Stimulated activated CD4-positive, alpha-beta T cell treated with anti-CD3 and anti-CD28 coated beads, Interleukin-1b, Interleukin-23, amount 100 ng/mL, for 24 hours (primary cell): ENCODE measurements at places on chromosomes 16 and 17.

DNA sequence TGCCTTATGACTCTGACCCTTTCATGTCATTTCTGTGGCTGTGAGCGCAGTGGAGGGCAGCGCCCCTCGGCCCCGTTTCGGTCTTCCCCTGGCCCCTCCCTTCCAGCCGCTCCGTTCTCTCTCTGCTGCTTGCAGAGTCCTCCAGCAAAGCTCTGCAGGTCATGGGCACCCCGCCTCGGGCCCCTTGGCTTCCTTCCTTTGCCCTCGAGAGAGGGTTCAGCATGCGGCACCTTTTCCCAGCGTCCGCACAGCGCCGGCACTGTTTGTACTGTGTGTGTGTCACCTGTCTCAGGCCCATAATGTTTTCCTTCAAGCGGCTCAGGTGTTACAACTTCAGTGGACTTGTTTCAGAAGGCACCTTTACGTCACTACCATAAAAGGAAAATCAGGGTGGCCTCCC is 98.5 kb downstream of the RAP1GAP2 start:
- DNase-seq = no peak

DNA sequence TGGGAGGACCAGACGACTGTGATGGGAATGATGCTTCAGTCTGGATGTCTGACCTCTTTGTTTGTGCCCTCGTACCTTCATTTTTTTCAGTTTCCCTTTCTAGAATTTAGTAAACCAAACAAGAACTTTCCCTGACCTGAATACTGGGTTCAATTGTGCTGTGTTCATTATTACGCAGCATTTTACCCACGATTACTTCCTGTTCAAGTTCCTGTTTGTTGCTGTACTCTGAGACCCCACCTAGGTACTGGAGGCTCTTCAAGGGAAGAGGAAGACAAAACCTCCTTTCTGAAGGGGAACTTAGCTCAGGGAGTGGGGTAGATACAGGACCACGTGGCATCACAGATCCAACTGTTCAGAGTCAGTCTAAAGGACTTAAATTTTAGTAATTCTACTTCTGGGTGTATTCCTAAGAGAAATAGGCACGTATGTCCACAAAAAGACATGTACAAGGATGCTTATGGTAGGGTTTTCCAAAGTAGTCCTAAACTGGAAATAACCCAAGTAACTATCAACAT is 9.2 kb upstream of the PRKCB start:
- DNase-seq = no peak

DNA sequence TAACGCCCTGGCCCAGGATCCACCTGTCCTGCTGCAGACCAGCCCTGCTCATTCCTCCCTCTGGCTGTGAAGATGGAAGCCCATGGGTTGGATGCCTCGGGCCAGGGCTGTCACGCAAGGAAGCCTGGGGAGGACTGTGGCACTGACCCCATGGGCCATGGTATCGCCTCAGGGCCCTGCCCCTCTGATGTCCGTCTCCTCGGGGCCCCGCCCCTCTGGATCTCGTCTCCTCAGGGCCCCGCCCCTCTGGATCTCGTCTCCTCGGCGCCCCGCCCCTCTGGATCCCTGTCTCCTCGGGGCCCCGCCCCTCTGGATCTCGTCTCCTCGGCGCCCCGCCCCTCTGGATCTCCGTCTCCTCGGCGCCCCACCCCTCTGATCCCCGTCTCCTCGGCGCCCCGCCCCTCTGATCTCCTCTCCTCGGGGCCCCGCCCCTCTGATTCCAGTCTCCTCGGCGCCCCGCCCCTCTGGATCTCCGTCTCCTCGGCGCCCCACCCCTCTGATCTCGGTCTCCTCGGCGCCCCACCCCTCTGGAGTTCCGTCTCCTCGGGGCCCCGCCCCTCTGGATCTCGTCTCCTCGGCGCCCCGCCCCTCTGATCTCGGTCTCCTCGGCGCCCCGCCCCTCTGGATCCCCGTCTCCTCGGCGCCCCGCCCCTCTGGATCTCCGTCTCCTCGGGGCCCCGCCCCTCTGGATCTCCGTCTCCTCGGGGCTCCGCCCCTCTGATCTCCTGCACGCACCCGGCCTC is 24.0 kb downstream of the METRNL start:
- no peak for DNase-seq

GRCh38 chr16:30947859-30948666 is 805 bp upstream of the ORAI3 start:
- DNase-seq = no peak

GRCh38 chr17:78995761-78996451 is 13.7 kb downstream of the CANT1 start:
- no peak for DNase-seq

- DNase-seq = no peak
Observed at GRCh38 chr16:81836279-81837054, 57.4 kb downstream of the PLCG2 start.

GRCh38 chr17:81991684-81992305 is 14.4 kb downstream of the ASPSCR1 start:
- DNase-seq = no peak

DNA sequence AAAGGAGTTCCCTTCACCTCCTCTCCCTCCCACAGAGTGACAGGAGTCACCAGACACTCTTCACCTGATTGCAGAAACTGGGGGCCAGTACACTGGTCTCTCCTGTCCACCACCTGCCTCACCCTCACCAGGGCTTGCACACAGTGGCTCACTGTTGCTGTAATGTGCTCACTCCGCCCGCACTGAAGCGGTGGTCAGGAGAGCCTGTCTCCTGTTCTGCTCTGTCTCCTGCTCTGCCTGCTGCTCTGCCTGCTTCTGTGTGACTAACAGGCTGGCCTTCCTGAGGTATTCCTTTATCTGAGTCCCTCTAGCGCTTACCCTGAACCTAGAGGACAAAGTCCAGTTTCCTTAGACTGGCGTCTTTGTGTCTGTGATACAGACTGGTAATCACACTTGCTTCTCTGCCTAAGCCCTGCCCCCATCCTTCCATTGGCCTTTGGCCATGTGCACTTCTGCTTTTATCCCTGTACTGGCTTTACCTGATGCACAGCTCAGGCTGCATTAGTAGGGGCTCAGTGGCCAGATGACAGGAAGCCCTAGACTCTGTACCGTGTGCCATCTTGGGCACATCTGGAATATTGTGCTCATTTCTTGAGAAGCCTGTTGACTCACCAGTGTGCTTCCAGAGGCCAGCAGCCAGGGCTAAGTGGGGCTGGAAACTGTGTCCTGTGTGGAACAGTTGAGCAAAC is 13.3 kb downstream of the PROCA1 start:
- DNase-seq = no peak

DNA sequence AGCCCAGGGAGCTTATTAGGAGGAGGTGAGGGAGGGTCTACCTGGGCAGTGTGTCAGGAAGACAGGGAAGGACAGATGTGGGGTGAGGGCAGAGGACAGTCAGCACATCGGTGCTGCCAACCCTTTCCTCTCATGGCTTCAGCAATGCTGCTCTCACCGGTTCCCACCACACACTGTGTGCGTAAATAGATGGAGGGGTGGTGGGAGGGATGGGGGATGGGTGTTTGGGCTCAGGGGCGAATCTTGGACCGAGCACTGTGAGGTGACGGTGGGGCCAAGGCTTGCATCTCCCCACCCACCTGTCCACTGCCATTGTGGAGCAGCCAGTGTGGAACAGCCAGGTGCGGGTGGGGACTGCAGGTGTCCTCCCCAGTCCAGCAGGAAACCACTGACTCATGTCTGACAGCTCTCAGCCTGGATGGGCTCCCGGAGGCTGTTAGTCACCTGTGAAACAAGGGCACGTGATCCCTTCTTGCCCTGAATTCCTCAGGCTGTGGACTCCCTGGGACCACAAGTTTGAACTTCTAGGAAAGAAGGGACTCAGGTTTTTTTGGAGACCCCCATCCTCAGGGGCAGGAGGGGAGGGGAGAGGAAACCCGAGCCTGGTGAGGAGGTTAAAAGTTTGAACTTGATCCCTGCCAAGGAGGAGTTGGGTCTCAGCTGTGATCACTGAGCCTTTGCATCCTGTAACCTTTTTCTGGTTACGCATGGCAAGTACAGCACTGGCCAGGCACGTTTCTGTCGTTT is 42.7 kb upstream of the SMPD3 start:
- no peak for DNase-seq

DNA sequence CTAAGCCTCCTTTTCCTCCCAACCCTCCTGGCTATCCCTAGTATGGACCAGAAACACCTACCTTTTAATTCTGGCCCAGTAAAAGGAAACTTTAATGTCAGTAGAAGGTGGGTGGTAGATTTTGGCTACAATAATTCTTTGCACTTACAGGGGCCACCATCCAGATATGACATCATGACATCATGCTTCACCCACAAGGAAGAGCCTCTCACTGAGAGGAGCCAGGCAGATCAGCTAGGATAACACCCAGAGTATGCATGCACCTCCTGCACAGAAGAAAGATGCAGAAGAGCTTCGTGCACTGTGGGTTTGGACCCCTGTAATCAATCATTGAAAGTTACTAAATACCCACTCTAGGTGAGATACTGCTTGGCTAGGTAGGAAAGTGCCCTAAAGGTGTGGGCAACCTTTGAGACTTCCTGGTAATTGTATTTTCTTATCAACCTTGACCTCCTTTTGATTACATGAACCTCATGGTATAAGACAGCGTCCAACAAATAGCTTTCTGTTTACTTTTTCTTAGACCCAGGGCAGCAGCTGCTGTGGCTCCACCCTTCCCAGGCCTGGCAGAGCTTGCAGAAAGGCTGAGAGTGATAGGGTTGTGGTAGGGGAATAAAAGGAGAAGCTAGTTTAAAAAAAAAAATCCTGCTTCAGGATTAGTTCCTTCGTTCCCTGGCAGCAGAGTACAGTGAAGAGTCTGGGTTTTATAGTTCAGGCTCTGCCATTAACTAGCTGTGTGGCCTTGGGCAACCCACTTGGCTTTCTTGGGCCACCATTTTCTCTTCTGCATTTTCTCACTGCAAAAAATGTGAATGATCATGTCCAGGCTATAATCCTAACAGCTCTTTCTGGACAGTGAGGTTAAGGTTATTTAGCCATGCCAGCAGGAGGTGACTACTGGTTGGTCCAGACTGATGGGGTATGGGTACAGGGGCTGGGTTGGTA is 6.2 kb downstream of the MAP3K14 start:
- DNase-seq = no peak

- DNase-seq = no peak
Observed at GRCh38 chr16:22784690-22785214, 29.2 kb upstream of the HS3ST2 start.

DNA sequence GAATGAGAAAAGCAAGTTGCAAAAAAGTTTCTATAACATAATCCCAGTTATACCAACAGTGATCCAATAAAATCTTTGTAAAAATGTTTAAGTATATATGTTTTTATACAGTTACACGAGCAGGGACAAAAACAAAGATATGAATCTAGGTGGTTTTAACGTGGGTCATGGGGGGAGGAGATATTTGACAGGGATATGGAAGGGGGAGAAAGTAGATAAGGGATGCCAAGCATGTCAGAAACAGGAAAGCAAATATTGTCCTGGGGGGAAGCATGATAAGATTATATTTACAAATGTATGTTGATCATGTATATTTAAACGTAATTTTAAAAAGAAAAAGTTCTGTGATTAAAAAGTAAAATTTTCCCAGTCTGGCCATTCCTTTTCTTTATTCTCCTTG is 43.1 kb downstream of the TNRC6C start:
- DNase-seq = no peak

DNA sequence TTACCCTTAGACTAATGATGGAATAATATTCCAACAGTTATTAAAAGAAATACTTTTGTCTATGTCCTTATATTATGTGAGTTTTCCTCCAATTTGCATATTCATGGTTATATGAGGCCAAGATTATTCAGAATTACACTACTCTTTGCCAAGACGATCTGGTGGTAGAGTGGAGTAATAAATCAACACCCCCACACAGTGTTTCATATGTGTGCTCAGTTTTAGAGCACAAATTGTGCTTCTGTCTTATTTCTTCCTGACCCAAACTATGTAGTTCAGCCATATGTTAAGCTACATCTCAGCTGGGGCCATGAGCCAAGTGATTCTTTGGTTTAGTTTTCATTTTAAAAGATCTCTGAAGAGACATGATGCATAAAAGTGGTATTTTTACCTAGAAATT is 26.9 kb upstream of the PPM1E start:
- DNase-seq = no peak

- no peak for DNase-seq
Observed at GRCh38 chr17:27396941-27397340, 59.3 kb upstream of the KSR1 start.

- no peak for DNase-seq
Observed at GRCh38 chr16:48001324-48001895, 154.4 kb downstream of the ABCC12 start.

DNA sequence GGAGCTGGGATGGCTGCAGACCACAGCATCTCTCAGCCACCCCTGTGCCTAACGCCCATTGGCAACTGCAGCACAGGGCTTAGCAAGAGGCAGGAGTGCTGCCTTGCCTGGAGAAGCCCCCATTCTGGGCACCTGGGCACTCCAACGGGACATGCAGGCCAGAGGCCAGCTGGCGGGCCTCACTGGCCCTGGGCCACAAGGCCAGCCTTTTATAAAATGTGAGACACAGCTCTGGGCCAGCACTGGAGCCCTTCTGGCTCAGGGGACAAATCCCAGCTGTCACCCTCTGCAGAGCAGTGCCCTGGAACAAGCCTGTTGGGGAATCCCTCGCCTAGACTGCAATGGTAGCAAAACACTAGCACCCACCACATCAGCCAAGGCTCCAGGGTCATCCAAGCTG is 171.8 kb downstream of the WSCD1 start:
- DNase-seq = no peak

DNA sequence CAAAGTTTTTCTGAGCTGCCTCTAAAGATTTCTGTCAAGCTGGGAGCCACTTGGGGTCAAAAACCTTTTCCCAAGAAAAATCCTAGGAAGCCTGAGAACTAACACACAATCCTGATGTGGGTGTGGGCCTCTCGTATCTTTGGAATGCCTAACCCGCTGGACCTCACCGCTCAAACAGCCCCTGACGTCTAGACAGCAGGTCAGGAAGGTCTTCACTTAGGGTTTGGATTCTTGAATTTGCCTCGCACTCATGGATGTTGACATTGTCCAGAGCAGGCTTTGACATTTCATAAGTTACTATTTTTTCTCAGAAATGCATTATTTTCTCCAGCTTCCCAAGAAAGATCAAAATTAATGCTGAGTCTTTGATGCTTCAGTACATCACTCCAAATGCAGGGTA is 18.9 kb downstream of the TEX2 start:
- DNase-seq = no peak

GRCh38 chr17:78912082-78912481 is 9.1 kb upstream of the CEP295NL start:
- no peak for DNase-seq

- DNase-seq = no peak
Observed at GRCh38 chr17:53749178-53749577, 73.5 kb upstream of the KIF2B start.

DNA sequence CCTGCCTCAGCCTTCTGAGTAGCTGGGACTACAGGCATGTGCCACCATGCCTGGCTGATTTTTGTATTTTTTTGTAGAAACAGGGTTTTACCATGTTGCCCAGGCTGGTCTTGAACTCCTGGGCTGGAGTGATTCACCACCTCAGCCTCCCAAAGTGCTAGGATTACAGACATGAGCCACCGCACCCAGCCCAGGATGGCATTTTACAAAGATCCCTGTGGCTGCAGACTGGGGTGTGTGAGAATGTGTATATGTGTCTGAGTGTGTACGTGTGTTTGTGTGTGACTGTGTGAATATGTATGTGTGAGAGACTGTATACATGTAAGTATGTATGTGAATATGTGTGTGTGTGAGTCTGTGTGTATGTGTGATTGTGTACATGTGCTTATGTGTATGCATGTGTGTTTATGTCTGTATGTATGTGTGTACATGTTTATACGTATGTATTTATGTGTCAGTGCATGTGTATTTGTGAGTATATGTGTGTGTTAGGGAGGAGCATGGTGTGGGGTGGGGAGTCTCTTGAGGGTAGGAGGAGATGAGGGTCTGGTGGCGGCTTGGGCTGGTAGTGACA is 17.0 kb downstream of the RPTOR start:
- no peak for DNase-seq
